A549 treated with CORT108297 at 1 μM for 4 hours (cell line): ENCODE measurements at places on chromosomes 3 and 15. TPM values are rescaled to one million over a fixed set of nuclear protein-coding genes. Genes with fewer than 3 reads are reported as not detected.

The GREM1 gene
- total RNA-seq: 7.8 to 15.8 TPM (median 8.0 TPM) in 5 replicates

The P2RY14 gene
- total RNA-seq: not detected in 5 replicates

The SPTSSB gene
- 0.07 TPM in 1 of 5 replicates, not detected in the others for total RNA-seq

The PLSCR5 gene
- total RNA-seq: not detected in 5 replicates

The ALDH1A2 gene
- 0.34 to 0.61 TPM (median 0.44 TPM) in 4 of 5 replicates, not detected in the other for total RNA-seq

The LRTM1 gene
- not detected in 5 replicates for total RNA-seq

The IQCH gene
- 1.5 to 2.5 TPM (median 2.0 TPM) in 5 replicates for total RNA-seq

The CFAP92 gene
- total RNA-seq: 0.06 TPM in 1 of 5 replicates, not detected in the others

The CD200 gene
- not detected in 5 replicates for total RNA-seq

The C3orf62 gene
- 1.5 to 2.2 TPM (median 1.9 TPM) in 5 replicates for total RNA-seq

The ACKR2 gene
- total RNA-seq: 0.05 to 0.13 TPM (median 0.07 TPM) in 3 of 5 replicates, not detected in the others

The TGM5 gene
- not detected in 5 replicates for total RNA-seq

The PIGZ gene
- 1.1 to 1.8 TPM (median 1.6 TPM) in 5 replicates for total RNA-seq

The CCK gene
- 1.2 to 1.9 TPM (median 1.3 TPM) in 5 replicates for total RNA-seq

The ASB14 gene
- total RNA-seq: not detected in 5 replicates

The SGO1 gene
- 13.8 to 19.7 TPM (median 15.3 TPM) in 5 replicates for total RNA-seq
